ENCODE measurements at places on chromosomes 11 and 22.

DNA sequence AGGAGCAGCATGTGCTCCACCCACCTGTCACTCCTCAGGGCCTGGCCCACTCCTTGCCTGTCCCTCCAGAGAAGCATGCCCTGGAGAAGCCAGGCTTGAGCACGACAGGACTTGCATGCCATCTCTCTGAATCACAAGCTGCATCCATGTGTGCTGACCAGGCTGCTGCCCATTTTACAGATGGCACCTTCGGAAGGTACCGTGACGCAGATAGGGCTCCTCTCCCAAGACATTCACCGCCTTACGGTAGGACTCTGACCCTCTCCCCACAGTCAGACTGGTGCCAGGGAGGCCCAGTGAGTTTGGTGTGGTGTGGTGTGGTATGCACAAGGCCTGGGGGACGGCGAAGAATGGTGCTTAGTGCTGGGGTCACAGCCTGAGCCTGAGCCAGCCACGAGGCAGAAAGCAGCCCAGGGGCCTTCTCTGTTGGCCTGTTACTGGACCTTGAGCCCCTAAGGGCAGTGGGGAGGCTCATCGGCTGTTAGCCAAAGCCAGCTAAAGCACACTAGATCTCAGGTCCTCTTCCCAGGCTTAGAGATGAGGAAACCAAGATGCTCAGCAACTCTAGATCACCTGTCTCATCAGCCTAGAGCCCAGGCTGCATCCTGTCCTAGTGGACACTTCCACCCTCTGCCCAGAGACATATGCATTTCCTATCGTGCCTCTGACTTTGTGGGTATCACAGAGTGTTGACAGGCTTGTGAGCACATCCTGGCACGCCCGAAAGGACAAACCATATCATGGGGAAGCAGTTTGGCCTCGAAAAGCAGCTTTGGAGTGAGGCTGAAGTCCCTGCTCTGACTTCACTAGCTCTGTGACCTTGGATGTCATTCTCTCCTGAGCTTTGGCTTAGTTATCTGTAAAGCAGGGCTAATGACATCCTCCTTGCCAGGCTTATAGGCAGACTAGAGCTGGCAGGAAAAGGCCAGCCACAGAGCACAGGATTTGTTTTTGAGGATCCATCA is 17.8 kb downstream of the CYB5R2 start:
- DNase-seq, result no peak

DNA sequence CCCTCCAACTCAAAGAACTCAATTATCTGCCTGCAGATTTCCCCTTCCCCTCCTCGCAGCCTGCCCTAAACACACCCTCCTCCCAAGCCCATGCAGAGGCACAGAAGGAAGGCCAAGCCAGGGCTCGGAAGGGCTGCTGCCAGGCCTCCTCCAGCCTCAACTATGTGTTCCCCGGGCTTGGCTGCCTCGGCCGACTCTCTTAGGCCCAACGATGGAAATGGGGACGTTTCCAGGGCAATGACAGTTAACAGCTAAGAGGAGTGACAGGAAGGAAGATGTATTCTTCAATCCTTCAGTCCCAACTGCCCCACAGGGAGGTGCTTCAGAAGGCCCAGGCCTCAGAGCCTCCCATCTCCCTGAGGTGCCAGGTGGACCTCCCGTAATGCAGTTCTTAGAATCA is 104.0 kb upstream of the AKIP1 start:
- no peak for DNase-seq

- DNase-seq, result no peak
Measured at GRCh38 chr11:12404436-12404835, 27.1 kb downstream of the PARVA start.

- DNase-seq, result no peak
Measured at GRCh38 chr11:117690484-117691217, 106.4 kb downstream of the DSCAML1 start.

DNA sequence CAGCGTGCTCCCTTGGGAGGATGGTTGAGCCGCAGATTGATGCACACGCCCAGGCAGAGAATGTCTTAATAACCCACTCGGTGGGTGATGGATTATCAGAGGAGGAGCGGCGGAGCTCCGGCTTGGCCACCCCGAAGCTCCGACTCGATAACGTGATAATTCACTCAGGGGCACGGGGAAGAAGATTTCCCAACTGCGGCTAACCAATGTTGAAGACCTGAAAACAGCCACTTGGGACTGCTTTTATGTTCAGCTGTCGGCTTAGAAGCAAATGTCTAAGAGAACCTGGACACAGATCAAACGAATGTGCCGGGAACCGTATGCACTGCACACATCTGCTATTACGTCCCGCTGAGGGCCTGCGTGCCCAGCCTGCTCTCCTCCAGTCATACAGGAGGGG is 206.8 kb upstream of the CADM1 start:
- no peak for DNase-seq

GRCh38 chr11:6061475-6061874 is 30.9 kb upstream of the OR56A1 start:
- DNase-seq, result no peak

GRCh38 chr11:44149651-44150050 is 54.2 kb downstream of the EXT2 start:
- DNase-seq, result no peak

DNA sequence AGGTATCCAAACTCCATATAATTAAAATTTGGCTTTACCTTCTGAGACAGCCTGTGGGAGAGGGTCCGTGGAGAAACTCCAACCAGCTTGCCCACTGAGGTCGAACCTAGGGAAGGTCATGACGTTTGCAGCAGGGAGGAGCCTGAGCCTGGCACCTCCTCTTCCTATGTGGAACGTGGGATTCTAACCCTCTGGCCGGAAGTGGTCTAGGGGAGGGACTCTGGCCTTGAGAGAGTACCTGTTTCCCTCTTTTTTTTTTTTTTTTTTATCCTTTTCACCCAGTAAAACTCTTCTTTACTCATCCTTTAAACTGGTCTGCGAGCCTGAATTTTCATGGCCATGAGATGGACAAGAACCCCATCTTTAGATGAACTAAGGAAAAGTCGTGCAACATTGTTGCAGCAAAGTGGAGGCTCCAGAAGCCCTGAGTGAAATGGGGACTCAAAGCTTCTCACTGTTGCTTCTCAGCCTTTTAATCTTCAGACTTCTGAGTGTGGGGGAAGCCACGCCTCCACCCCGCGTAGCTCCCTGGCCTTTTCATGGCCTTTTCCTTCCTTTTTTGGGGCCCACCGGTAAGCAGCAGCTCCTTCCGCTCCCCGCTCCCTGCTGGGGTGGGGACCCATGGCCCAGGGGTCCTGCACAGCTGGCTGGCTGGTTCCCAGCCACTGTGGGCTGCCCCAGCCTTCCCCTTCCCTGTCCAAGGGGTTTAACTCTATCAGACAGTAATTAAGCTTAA is 1359.9 kb downstream of the LRRC4C start:
- no peak for DNase-seq

DNA sequence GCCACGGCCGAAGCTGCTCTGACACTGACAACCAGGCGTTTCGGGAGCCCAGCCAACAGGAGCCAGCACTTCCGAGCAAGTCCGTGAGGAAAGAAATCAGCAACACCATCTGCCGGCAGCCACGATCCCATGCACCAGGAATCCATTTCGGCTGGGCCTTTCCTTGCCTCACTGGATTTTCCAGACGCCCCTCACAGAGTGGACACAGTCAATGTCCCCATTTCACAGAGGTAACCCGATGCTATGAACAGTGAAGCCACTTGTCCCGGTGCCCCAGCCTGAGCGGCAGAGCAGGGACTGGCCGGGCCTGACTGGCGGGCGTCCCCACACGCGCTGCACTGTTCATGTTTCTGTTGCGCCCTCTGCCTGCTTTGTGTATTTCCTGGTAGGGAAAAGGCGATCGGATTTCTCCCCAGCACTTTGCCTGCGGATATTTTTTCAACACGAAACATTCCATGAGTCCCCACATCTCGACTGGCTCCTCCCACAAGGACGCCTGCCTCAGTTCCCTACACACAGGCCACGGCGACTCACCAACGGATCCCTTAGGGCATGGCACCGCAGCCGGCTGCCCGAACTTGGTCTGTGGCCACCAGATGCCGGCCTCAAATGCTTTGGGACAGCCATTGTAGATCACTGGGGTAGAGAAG is 55.3 kb downstream of the TRMU start:
- DNase-seq, result no peak

GRCh38 chr11:132028380-132029240 is 658.2 kb downstream of the NTM start:
- no peak for DNase-seq

GRCh38 chr22:49623176-49623575 is 204.5 kb downstream of the BRD1 start:
- no peak for DNase-seq

DNA sequence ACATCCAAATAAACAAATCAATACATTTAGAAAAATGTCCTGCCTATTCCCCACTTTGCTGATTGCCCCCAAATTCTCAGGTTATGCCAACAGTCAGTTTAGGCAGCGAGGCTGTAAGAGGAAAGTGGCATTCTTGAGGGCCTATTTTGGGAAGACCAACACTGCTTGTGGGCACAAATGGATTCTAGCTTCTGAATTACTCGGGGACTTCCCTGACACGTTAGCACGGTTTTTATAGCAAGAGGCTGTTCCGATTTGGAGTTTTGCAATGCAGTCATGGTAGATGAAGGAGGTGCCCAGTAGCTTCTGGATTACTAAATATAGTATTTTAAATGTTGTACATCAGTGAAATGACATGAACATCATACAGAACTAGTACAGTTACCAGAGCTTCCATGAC is 13.1 kb downstream of the RCN1 start:
- DNase-seq, result no peak

DNA sequence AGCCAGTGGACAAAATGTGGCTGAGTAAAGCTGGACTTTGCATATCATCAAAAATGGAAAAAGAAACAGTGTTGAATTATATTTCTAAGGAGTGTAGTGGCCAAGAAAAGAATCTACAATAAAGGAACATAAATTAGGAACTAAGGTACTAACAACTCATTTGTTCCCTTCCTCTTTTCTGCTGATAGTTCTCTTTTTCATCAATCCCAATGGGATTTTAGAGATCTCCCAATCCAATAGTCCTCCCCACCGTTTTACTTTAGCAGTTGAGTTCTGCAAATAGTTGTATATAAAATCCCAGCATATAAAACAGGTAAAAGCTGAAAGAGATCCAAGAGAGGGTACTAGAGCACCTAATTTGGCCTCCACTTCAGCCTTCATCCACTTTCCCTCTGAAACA is 2.0 kb downstream of the PRCP start:
- DNase-seq, result no peak

GRCh38 chr11:69771466-69771865 is 3.7 kb downstream of the FGF4 start:
- DNase-seq, result no peak

DNA sequence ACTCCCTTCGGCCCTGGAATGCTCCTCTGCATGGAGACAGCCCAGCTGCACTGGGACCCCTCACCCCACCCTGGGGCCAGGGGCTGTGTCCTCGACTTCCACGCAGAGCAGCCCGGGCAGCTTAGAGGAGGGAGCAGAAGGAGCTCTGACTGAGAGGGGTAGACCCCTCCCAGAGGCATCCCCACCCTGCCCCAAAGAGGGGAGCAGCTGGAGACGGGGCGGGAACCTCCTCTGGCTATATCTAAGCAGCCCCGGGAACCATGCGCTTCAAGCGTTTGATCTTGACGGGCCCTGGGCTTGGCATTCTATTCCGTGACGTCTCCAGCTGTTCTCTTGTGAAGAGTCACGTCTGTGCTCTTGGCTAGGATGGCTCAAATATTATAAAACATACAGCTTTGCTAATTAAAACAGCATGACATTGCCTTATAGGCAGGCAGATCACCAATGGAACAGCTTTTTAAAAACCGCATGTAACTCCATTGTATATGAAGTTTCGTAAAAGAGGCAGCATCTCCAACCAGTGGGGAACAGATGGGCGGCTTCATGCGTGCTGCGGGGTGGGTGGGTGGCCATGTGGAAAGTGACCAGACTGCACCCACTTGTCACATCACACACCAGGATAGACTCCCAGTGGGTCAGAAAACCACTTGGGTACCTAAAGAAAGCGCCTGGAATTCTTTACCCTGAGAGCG is 7.7 kb downstream of the KCNQ1 start:
- DNase-seq, result no peak

GRCh38 chr11:7520981-7521487 is 7.2 kb downstream of the PPFIBP2 start:
- no peak for DNase-seq

- no peak for DNase-seq
Measured at GRCh38 chr11:43515090-43515489, 156.4 kb downstream of the TTC17 start.

DNA sequence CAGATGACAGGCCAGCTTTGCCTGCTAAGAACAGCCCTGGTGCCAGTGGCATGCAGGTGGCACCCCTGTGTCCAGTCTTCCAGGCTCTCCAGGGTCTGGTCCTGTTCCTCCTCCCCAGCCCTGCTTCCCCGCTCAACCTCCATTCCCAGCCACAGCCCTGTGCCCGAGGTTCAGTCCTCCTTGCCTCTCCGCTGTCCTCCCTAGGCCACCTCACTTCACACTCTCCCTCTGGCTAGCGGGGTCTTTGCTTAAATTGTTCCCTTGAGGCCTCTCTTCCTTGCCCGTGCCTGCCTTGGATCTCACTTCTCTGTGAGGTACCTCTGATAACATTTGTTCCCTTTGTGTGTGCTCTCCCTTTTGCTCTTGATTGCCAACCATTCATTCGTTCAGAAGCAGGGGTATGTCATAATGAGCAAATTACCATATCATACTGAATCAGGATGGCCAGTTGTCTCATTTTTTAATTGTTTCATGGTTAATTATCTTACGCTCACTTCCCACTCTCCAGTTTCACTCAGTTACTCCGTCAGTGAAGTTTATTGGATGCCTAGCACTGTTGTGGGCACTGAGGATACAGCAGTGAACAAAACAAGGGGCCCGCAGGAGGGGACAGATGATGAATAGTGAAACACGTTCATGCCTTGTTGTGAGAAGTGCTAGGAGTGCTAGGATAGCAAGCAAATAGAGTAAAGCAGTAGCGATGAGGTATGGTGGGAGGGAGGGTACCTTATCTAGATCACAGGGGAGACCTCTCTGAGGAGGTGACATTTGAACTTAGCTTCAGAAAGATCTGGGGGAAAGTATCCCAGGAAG is 7.4 kb downstream of the BMAL1 start:
- no peak for DNase-seq

DNA sequence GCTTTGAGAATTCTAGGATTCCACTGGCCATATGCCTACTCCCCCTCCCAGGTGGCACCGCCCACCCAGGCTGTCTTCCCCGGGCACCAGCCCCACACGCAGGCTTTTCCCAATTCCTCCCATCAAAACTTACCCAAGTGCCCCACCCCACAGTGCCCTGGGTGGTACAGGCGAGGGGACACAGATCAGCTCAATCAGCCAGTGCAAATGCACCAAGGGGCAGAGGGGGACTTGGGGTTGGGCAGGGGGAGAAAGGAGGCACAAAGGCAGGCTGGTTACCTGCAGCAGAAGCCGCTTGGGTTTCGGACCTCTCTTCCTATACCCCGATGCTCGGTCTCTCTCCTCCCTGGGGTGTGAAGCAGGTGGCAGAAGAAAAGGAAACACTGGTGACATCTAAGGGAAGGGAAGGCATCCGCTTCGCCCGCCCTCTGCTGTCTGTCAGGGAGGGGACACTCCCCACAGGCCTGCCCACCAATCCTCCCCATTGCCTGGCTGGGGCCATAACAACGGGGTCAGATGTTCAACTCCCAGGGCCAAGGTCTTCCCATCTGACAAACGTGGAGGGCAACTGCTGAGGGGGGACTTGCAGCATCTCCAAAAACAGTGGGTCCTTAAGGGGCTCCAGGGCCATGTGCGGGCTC is 14.0 kb downstream of the CBX7 start:
- DNase-seq, result no peak

Data from GOT3 (cell line).